ENCODE measurements at places on chromosomes 3 and 15. TPM values are rescaled to one million over a fixed set of nuclear protein-coding genes. Genes with fewer than 3 reads are reported as not detected.
A peak's percentile ranks its signal among the peaks of the same experiment; 100 is the strongest.

Gene OR5K2
- not detected for total RNA-seq

Gene KNG1
- not detected for total RNA-seq

GRCh38 chr3:179450901-179451264 lies 387 bp downstream of the GNB4 start:
- DNase-seq, result peak; percentile 85

Gene ISLR
- total RNA-seq, result 108 TPM

Gene GOLGA8S
- 0.38 TPM for total RNA-seq

Gene ZNF80
- total RNA-seq, result not detected

DNA sequence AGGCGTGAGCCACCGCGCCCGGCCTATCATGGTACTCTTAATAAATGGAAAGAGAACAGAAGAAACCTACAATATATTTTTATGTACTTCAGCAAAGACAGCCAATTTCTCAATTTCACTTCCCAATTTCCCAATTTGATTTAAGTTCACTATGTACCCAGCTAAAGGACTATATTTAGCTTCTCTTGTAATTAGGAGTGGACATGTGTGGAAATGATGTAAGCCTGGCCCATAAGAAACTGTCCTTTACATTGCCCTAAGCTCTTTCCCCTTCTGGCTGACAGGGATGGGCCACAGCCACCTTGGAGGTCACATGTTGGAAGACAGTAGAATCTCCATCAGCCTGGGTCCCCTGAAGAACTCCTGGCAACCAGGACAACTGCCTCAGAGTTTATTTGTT lies 6.2 kb downstream of the TMEM39A start:
- DNase-seq, result no peak

Gene BBS4
- total RNA-seq, result 14.7 TPM
